ENCODE measurements at places on chromosomes 1 and 21.

DNA sequence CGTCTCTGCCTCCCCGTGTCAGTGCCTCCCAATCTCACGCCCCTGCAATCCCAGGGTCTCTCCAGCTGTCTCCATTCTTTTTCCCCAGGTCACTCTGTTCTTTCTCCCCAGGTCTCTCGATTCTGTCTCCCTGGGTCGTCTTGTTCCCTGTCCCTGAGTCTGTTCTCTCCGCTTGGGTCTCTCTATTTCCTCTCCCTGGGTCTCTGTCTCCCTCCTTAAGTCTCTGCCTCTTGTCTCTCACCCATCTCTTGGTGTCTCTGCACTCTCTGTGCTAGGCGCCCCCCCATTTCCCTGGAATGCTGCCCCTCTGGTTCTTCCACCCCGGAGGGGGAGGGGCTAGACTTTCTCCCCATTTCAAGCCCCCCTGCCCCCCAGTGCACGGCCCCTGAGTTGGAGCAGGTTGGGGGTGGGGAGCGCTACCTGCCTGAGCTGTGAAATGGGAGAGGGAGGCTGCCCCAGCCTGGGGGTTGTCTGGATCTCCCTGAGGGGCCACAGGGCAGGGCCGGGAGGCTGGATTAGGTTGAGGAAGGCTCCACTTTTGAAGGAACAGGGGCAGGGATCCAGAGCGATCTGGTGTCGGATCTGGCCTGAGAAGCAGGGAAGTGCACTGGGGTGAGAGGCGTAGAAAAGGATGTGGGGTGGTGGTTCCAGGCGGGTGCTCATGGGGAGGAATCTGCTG is 1.4 kb downstream of the PTPRF start:
- no peak for DNase-seq

DNA sequence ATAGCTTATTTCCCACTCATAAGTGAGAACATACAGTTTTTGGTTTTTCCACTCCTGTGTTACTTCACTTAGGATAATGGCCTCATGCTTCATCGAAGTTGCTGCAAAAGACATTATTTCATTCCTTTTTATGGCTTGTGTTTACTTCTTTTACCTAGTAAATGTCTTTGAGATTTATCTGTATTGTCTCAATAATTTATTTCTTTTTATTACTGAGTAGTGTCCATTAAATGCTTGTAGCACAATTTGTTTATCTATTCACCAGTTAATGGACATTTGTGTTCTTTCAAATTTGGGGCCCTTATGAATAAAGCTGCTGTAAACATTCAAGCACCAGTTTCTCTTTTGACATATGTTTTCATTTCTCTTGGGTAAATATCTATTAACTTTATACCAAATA is 86.0 kb downstream of the UCHL5 start:
- DNase-seq: no peak

- no peak for DNase-seq
These were observed 253.3 kb downstream of the PLPP3 start for GRCh38 chr1:56326056-56326455.

GRCh38 chr21:14736672-14737071 is 190.6 kb upstream of the SAMSN1 start:
- DNase-seq: no peak

DNA sequence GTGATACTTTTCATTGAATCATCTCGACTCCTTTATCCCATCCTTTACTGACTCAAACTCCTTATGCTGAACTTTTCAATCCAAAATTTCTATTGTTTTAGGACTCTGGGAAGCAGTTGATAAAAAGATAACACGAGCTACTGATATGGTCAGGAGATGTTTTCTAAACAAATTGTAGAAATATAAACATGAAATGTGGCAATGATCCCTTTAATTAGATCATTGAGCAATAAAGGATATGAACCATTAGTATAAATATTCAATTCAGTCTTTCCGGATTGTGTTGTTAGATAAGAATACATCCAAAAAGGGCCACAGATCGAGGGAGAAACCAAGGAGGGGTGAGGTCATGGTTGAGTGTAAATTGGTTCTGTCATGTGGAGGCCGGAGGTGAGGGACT is 88.4 kb downstream of the NID1 start:
- no peak for DNase-seq

GRCh38 chr1:171345536-171345935 is 31.6 kb downstream of the FMO4 start:
- DNase-seq: no peak

DNA sequence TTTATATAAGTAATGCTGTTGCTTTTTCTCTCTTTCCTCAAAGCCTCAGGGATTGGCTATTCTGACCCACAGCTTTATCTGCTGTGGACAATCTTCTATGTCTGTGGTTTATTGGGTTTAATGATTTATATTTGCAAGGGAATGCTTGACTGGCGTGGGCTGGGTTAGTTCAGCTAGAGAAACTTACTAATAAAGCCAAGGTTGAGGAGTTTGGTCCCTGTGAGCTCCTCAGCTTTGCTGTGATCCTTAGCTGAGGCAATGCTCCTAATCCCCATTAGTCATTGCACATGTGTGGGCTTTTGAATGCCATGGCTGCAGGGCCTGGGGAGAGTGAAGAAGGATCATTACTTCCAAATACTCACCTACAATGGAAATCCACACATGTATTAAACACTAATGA is 179.3 kb downstream of the ZNF326 start:
- DNase-seq: no peak

- no peak for DNase-seq
These were observed 66.8 kb downstream of the NIBAN1 start for GRCh38 chr1:184907500-184907899.

- no peak for DNase-seq
These were observed 1263.1 kb downstream of the KCNT2 start for GRCh38 chr1:195345149-195345548.

- DNase-seq: no peak
These were observed 77.9 kb downstream of the LAMC1 start for GRCh38 chr1:183101081-183101480.

DNA sequence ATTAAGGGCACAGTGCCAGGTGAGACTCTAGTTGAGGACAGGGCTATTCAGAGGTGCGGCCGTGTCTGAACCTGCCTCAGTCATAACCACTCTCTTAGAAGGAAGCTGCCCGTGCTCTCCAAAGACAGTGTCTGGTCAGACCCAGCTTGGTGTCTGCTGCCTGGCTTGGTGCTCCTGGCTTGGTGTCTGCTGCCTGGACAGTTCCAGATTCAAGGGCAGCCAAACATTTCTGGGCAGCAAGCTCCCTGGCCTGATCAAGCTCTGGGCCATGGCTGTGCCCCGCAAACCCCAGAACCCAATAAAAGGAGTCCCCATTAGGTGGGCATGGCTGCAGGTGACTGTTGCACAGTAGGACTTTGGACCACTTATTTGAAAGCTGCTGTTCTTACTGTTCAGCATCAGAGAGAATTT is 27.7 kb downstream of the NEK2 start:
- DNase-seq: no peak

DNA sequence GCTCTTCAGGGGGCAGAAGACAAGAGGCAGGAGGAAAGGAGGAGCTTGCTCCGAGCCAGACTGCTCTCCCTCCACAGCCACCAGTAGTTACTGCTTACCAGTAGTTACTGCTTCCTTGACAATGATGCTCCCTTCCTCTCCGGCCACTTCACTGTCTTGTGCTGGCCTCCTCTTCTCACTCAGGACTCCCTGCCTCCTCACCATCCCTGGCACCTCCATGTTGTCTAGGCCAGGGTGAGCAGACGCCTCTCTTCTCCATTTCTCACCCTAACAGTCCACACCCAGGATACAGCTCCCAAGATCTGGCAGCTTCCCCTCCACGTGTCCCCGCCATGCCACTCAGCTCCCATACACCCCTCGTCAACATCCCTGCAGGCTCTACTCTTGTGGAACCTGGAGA is 82.4 kb upstream of the TLR5 start:
- peak; percentile 34 for DNase-seq

GRCh38 chr1:7299329-7299799 is 471.7 kb upstream of the VAMP3 start:
- no peak for DNase-seq

DNA sequence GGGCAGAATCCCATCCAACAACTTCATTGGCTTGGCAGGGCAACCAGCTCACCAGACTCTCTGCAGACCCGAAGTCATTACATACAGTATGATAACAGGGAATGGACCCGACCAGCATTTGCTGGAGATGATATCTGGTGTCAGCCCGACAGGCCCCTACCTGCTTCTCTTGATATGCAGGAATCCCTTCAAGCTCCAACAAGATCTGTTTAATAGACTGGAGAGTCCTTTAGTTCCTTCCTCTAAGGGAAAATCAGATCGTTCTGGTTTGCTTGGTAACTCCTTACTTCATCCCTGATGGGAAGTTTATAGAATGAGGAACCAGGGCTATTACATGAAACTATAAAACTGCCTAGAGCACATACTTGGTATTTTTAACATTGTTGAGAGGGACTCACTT is 61.2 kb downstream of the EDARADD start:
- DNase-seq: no peak

DNA sequence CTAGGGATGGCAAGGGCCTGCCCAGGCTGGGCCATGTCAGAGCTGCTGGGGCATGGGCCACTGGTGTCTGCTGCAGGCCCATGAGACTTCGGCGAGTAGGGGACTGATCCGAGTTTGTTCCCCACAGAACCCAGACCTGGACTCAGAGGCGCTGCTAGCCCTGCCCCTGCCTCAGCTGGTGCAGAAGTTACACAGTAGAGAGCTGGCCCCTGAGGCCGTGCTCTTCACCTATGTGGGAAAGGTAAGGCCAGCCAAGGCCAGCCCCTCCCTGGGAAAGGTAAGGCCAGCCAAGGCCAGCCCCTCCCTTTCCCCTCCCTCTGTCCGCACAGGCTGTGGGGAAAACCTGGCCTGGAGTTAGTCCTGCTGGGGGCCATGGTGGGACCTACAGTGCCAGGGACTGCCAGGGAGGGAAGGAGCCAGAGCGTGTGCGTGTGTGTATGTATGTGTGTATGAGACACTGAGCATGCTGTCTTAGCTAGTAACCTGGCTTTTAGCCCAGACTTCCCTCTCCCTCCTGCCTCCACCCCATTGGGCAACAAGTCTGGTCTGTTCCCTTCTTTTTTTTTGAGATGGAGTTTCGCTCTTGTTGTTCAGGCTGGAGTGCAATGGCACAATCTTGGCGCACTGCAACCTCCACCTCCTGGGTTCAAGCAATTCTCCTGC is 8.0 kb downstream of the FAAH start:
- DNase-seq: no peak

- no peak for DNase-seq
These were observed 13.6 kb upstream of the ADARB1 start for GRCh38 chr21:45060675-45061311.

GRCh38 chr1:89973471-89974127 is 21.3 kb upstream of the ZNF326 start:
- no peak for DNase-seq

DNA sequence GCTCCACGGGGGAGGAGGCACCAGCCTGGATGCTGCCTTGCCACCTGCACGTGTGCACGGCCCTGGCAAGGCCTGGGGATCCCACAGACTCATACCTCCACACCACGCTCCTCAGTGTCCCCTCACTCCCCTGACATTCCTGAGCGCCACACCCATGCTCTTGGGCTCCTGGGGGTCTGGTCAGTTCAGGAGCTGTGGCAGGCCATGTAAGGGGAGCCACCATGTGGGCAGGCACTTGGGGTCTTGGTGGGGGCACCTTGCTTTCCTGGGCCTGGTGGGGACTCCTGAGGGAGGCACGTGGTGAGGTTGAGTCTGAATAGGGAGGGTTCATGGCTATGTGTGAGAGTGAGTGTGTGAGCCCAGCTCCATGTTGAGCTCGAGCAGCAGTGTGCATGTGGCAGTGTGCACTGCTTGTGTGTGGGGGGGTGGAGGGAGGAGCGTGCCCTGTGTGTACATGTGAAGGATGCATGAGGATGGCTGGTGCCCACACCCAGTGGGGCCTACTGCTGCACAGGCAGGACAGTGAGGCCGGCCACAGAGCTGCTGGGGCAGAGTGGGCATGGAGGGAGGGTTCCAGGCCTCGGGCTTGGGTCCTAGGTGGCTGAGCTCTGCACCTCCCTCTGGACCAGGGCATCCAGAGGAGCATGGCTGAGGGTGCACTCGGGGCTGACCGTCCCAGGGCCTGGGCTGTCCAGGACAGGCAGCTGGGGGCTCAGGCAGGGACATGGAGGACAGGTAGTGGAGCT is 1.6 kb downstream of the GJC2 start:
- no peak for DNase-seq

GRCh38 chr1:25904943-25905679 is 1.1 kb downstream of the STMN1 start:
- DNase-seq: peak; percentile 99

DNA sequence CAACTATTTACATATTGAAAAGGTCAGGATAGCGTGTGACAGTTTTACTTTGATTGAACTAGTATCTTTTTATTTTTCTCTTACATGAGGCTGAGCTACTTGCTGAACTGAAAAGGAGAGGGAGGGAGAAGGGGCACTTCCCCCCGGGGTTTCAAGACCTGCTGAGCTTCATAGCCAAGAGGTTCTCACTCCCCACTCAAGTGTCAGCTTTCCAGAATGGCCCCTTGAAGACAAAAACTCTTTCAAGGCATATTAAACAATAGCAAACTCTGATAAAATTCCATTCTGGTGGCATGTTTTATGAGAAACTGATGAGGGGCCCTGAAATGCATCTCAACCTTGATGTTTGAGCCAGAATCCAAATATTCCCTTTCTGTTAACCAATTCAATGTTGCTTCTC is 143.0 kb downstream of the KAZN start:
- no peak for DNase-seq

DNA sequence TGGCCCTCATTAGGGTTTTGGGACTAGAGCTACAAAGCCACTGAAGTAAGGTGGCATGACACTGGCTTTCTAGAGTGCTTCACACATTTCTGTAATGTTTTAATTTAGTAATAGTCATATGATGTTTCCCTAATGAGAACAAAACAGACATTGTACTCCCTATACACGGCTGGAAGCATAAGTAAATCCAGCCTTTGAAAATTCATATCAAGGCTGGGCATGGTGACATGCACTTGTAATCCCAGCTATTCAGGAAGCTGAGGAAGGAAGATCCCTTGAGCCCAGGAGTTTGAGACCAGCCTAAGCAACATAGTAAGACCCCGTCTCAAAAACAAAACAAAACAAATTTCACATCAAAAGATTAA is 7.4 kb downstream of the USP48 start:
- DNase-seq: no peak

- DNase-seq: no peak
These were observed 17.1 kb upstream of the KCNJ15 start for GRCh38 chr21:38239672-38240071.

DNA sequence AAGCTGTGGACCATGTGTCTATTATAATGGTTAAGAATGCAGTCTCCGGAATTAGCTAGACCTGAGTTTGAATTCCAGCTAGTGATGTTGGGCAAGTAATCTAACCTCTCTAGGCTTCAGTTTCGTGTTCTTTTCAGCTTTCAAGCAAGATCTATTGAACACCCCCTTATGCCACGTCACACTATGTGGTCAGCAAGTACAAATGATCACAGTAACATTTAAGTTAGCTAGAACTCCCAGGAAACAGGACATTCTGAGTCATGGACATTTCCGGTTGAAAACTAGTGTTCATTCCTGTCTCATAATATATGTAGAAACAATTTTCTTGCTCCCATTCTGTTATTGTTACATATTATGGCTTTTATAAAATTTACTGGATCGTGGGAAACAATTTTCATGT is 34.0 kb upstream of the NHLH2 start:
- no peak for DNase-seq
